ENCODE measurements at places on chromosomes 11 and 22.

GRCh38 chr11:23976841-23977271 is 520.0 kb upstream of the LUZP2 start:
- no peak for DNase-seq

- no peak for DNase-seq
Measured at GRCh38 chr11:117176186-117176585, 2.4 kb upstream of the SIDT2 start.

- no peak for DNase-seq
Measured at GRCh38 chr11:124676386-124676785, 2.7 kb downstream of the SPA17 start.

GRCh38 chr11:1863352-1864216 is 10.7 kb downstream of the LSP1 start:
- peak; percentile 67 for DNase-seq

DNA sequence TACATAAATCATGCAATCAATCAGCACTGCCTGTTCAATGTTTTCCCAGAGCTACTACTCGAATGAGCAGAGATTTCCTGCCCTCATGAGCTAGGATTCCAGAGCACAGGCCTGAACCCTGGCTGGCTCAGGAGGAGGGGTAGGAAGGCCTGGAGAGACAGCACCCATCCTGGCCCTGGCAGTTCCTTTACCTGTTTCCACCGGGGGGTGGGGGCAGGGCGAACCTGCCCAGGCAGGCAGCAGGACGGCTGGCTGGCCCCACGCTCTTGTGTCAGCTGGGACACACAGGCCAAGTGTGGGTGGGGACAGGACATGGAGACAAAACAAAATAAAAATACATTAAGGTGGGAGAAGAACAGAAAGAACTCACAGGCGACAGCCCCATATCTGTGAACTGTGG is 109.8 kb upstream of the BID start:
- no peak for DNase-seq

- DNase-seq = no peak
Measured at GRCh38 chr11:119720311-119720913, 8.6 kb downstream of the NECTIN1 start.

GRCh38 chr22:36868546-36869181 is 7.9 kb downstream of the NCF4 start:
- no peak for DNase-seq

DNA sequence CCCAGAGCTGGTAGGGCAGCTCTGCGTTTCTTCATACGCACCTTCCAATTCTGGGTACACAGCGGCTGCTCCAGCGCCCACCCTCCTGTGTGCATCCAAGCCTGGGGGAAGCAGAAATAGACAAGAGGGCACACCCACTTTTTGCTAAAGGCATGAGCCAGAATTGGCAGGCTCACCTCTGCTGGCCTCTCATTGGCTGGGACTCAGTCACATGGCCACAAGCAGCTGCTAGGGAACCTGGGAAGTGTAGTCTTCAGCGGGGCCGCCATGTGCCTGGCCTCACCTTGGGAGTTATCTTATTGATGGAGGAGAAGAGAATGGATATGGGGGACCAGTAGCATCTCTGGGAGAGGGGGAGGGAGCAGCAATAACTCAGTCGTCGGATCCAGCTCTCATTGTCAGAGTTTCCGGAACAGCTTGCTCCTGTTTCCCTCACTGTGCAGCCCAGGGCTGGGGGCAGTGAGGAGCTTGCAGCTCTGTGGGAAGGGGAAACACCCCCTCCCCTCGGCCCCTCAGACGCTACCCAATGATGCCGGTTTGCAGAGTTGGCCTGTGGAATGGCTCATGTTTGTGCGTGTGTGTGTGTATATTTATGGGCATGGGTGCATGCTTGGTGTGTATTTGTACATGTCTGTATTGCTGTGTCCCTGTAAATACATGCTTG is 11.8 kb upstream of the MIEF1 start:
- DNase-seq = peak; percentile 21
